ENCODE measurements at places on chromosomes 5 and 9.

GRCh38 chr5:448061-448765 lies 5.2 kb downstream of the EXOC3 start:
- DNase-seq = no peak

GRCh38 chr5:56094579-56095361 lies 100.0 kb upstream of the IL6ST start:
- DNase-seq = no peak

GRCh38 chr9:94700445-94700844 lies 26.1 kb upstream of the AOPEP start:
- no peak for DNase-seq

DNA sequence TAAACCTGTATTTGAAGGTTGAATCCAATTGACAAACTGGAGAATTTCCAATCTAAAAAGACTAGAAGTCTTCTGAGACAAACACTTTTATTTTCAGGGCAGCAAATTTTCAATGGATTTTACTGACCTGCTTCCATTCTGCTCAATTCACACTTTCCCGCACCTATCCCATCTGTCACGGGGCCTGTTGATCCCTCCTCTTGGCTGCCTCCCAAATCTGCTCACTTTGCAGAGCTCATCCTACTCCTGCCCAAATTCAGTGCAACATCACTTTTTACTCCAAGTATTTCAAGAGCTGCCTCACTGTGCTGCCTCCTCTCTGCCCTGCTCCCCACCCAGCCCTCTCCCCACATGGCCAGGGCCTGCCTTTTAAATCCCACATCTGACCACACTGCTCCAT lies 35.1 kb downstream of the GOLM1 start:
- DNase-seq = no peak

GRCh38 chr5:169521366-169521983 lies 62.1 kb upstream of the SPDL1 start:
- no peak for DNase-seq

DNA sequence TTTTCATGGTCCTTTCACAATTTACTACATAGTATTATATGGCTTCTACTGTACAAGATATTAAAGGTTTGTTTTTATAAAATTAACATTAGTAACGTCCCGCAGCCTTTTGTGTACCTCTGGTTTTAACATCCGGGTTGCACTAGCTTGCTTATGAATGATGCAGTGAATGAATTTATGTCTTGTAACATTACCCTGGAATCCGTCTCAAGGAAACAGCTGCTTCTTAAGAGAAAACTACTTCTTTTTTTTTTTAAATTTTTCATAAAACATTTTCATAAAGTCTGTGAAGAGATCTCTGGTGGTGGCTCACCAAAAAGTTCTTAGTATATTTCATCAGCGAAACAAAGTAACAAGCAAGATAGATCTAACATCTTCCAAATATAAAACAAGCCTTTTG lies 23.6 kb downstream of the MARCHF3 start:
- no peak for DNase-seq

- no peak for DNase-seq
Observed at GRCh38 chr5:96321345-96321744, 111.7 kb downstream of the PCSK1 start.

DNA sequence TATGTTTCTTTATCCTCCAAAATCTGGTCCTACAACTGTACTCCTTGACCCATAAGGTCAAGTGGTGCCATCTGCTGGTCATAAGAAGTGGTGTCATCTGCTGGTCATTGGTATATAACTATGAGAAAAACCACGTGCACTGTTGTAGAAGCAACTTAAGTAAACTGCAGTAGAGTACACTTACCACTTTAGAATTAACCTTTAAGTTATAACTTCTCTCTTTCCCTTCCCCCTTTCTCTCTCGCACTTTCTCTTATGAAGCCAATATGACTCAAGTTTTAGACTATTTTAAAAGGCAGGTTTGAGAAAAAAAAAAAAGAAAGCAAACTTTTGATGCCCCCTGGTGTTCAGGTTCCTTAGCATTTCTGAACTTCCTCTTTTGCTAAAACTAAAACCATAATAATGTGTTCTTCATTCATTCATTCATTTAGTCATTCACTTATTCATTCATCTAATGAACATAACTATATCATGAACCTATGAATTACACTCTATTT lies 12.8 kb upstream of the MTAP start:
- peak; percentile 5 for DNase-seq

DNA sequence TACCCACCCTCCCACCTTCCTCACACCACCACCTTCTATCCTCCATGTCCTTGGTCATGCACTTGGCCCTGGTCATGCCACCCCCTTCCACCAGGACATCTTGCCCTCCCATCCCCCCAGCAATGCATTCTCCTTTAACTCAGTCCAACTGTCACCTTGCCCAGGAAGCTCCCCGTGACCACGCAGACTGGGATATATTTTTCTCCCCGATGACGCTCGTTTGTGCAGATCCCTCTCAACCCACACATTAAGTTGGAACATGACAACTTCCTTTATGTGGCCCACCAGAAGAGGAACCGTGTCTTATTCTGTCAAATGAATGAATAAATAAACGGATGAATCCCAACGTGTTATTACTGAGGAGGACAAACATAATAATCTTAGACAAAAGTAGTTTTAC lies 82.8 kb upstream of the TAS2R1 start:
- no peak for DNase-seq

GRCh38 chr9:105157171-105157583 lies 87.3 kb upstream of the SLC44A1 start:
- no peak for DNase-seq

DNA sequence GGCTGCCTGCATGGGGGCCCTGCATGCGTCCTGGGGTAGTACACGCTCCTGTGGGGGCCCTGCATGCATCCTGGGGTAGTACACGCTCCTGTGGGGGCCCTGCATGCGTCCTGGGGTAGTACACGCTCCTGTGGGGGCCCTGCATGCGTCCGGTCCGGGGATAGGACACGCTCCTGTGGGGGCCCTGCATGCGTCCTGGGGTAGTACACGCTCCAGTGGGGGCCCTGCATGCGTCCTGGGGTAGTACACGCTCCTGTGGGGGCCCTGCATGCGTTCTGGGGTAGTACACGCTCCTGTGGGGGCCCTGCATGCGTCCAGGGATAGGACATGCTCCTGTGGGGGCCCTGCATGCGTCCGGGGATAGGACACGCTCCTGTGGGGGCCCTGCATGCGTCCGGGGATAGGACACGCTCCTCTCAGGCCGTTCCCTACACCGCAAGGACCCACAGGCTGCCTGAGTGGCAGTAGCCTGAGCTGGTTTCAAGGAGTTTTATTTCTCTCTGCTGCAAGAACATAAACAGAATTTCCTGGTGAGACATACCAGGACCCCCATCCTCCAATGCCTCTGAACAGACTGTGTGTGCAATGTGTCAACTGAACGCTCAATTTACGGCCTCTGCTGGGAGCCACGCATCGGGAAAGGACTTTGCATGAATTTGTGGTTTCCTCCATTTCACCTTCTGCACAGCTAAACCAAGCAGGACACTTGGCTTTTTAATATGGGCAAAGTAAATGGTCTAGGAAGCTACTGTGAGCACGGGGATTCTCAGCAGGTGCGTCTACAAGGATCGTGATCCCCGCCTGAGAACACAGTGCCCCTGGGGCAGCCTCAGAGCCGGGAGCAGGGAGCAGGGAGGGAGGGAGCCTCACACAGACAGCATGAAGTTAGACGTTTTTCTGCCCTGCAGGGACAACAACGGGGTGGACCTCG lies 48.9 kb upstream of the CLPTM1L start:
- DNase-seq = no peak

DNA sequence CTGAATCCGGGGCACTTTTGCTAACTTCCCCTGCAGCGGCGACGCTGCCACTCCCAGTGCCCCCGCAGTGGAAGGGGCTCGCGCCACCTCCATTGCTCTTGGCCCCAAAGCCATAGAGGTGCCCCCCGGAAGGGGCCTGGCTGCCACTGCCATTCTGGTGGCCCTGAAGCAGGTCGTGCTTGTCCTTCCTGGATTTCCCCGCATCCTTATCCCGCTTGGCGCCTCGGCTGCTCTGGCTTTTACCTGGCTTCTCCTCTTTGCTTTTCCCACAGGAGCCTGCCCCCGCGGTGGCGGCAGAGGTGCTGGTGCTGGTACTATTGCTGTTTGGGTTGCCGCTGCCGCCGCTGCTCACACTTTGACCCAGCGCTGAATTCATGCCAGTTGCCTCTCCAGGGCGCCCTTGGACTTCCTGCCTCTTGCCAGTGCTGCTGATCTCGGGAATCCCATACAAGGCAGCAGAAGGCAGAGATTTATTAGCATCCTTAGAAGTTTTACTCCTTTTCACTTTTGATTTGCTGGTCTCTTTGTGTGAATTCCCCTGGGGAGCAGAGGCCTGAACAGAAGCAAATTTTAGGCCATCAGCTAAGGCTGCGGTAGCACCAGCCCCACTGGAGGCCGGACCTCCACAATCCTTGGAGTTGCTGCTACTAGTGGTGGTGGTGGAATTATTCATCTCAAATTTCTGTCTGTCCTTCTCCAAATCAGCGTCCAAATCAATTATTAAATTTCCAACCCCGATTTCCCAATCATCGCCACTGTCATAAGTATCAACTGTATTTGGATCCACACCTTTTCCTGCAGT lies 2.1 kb downstream of the ZNF608 start:
- no peak for DNase-seq

DNA sequence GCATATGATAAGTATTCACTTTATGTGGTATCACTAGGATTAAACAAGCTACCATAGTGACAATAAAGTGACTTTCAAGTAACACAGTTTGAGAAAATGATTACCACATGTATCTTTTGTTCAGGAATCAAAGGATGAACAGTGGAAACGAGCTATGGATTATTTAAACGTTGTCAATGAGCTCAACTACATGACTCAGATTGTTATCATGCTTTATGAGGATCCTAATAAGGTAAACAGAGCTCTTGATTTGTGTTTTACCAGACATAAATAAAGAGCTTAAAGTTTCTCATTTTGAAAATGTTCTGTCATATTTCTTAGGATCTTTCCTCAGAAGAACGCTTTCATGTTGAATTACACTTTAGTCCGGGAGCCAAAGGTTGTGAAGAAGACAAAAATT lies 57.4 kb downstream of the PPIP5K2 start:
- DNase-seq = no peak

- no peak for DNase-seq
Observed at GRCh38 chr5:1649554-1649953, 125.8 kb upstream of the LPCAT1 start.

- no peak for DNase-seq
Observed at GRCh38 chr5:32190095-32190494, 16.0 kb upstream of the GOLPH3 start.

DNA sequence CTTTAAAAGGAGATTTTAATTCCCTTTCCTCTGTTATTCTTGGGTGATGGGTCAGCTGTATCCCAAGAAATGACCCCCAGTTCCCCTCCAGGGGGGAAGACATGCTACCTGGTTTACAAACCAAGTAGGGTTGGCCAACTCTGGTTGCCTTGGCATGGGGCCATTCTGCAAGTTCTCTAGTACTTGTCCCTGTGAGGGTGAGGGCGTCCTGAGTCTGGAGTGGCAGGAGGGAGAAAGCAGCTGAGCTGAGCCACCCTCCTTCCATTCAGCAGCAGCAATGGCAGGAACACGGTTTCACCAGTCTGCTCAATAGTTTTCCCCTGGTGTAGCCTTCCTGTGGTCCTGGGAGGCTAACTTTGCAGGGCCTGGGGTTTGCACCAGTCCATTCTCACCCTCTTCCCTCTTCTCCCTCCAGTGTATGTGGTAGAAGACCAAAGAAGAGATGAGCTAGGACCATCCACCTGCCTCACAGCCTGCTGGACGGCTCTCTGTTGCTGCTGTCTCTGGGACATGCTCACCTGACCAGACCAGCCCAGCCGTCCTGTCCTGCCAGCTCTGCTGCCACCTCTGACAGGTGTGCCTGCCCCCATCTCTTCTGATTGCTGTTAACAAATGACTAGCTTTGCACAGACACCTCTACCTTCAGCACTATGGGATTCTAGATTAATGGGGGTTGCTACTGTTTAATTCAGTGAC lies 59.9 kb downstream of the PFDN1 start:
- no peak for DNase-seq

GRCh38 chr5:142955628-142956027 lies 185.5 kb downstream of the ARHGAP26 start:
- no peak for DNase-seq

DNA sequence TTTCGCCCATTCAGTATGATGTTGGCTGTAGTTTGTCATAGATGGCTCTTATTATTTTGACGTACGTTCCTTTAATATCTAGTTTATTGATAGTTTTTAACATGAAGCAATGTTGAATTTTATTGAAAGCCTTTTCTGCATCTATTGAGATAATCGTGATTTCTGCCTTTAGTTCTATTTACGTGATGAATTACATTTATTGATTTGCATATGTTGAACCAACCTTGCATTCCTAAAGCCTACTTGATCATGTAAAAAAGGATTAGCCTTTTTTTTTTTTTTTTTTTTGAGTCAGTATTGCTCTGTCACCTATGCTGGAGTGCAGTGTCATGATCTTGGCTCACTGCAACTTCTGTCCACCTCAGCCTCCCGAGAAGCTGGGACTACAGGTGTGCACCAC lies 25.1 kb downstream of the ITK start:
- no peak for DNase-seq

DNA sequence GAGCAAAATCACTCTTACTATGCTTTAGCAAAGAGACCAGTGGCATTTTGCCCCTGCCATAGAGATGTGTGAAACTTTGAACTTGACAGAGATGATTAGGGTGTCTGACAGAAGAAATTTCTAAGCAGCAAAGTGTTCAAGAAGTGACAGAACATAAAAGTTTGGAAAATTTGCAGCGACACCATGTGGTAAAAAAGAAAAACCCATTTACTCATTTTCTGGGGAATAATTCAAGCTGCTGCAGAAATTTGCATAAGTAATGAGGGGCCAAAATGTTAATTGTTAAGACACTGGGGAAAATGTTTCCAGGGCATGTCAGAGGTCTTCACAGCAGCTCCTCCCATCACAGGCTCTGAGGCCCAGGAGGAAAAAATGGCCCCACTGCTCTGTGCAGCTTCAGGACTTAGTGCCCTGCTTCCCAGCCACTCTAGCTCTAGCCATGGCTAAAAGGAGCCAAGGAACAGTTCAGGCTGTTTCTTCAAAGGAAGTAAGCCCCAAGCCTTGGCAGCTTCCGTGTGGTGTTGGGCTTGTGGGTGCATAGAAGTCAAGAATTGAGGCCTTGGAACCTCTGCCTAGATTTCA lies 6.1 kb upstream of the AP3B1 start:
- DNase-seq = no peak

GRCh38 chr5:16589658-16590057 lies 27.1 kb downstream of the RETREG1 start:
- no peak for DNase-seq

GRCh38 chr9:3124001-3124400 lies 280.1 kb upstream of the PUM3 start:
- no peak for DNase-seq

Data from activated naive CD4-positive, alpha-beta T cell (primary cell).